ENCODE measurements at places on chromosomes 3 and 15.

- no peak for DNase-seq
These were observed 71.4 kb downstream of the SPSB4 start for GRCh38 chr3:141122455-141123030.

DNA sequence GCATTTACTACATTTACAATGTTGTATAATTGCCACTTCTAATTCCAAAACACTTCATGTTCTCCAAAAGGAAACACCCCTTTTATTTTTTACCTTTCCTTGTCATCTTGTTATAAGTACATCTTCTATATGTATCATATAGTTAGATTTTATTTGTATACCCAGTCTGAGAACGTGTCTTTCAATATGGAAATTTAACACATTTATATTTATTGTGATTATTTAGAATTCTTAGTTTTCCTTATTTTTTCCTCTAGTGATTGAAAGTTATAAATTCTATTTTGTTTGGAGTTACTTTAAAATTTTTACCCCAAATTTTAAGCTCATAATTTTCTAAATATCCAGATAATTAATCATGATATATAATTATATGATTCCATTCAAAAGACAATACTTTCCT is 15.8 kb downstream of the CMTM8 start:
- no peak for DNase-seq

- DNase-seq = no peak
These were observed 118.7 kb upstream of the MLF1 start for GRCh38 chr3:158452334-158452733.

- DNase-seq = no peak
These were observed 810.5 kb upstream of the NECTIN3 start for GRCh38 chr3:110261141-110261540.

GRCh38 chr15:31090766-31091165 is 10.8 kb downstream of the TRPM1 start:
- DNase-seq = no peak

DNA sequence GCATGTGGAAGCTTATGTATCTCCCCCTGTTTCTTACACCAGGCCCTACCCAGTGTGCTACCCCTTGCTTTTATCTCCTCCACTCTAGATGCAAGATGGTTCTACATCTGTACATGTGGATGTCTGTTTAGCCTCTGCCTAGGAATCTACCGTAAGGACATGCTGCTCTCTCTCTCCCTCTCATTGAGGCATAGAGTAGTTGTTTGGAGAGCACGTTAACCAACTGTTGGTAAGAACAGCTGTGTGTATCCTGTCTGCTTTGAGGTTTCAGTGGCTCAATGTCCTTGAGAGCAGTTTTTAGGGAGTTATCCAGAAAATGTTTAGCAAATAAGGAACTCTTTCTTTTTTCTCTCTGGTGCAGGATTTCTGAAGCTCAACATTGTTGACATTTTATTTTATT is 152.8 kb downstream of the DNAJB8 start:
- no peak for DNase-seq

GRCh38 chr3:113895964-113896363 is 51.8 kb upstream of the ZDHHC23 start:
- DNase-seq = peak; percentile 20
